Transverse colon (tissue), 4 donors: ENCODE measurements at places on chromosomes 5 and 9. TPM values are rescaled to one million over a fixed set of nuclear protein-coding genes. Genes with fewer than 3 reads are reported as not detected.

Gene OLFM1
- 3.7 TPM for total RNA-seq

Gene LCN1
- total RNA-seq: not detected

Gene IFNB1
- total RNA-seq: not detected

Gene NOXA1
- total RNA-seq: 53.9 TPM

Gene SPINK7
- not detected for total RNA-seq

Gene PRRX2
- total RNA-seq: not detected

Gene TLE4
- 19.3 TPM for total RNA-seq

Gene CYLC2
- total RNA-seq: not detected

Gene PCDHA9
- 0.48 TPM for total RNA-seq

Gene PLCXD3
- not detected for total RNA-seq

Gene GRM6
- not detected for total RNA-seq

Gene BARHL1
- total RNA-seq: not detected

Gene CDH6
- 0.60 TPM for total RNA-seq

Gene FSD1L
- total RNA-seq: 6.0 TPM

Gene EHMT1
- 99.2 TPM for total RNA-seq

Gene ARHGEF28
- total RNA-seq: 18.7 TPM

Gene HSPA9
- total RNA-seq: 227 TPM

Gene FBP2
- not detected for total RNA-seq

Gene NR5A1
- total RNA-seq: not detected

Gene RNF14
- total RNA-seq: 66.7 TPM

Gene CCNI2
- total RNA-seq: 13.0 TPM

Gene PDCD1LG2
- total RNA-seq: not detected
